ENCODE measurements at places on chromosomes 2 and 18.

DNA sequence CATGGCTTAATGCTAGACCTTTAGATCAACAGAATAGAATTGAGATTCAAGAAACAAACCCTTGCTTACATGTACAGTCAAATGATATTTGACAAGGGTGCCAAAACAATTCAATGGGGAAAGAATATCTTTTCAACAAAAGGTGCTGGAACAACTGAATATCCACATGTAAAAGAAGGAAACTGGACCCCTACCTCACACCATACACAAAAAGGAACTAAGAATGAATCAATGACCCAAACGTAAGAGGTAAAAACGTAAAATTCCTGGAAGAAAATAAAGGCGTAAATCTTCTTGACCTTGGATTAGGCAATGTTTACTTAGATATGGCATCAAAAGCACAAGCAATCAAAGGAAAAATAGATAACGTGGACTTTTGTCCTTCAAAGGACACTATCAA is 43.1 kb downstream of the BAZ2B start:
- no peak for DNase-seq

GRCh38 chr2:230230087-230230486 is 4.6 kb downstream of the SP140 start:
- no peak for DNase-seq

DNA sequence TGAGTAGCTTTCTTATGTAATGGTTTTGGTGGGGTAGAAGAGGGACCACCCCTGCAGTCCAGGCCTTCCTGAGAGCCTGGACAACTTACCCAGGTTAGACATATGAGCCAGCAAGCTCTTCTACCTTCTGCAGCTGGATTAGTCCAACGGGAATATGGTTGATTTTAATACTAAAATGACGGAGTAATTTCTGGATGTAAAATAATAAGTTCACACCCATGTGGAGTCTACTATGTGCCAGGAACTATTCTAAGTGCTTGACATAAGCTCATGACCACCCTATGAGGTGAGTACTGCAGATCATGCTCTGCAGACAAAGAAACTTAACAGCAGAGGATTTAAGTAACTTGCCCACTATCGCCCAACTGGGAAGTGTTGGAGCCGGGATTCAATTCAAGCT is 45.5 kb downstream of the DPP4 start:
- no peak for DNase-seq

- DNase-seq = no peak
Measured at GRCh38 chr2:198591586-198591985, 787.2 kb downstream of the PLCL1 start.

DNA sequence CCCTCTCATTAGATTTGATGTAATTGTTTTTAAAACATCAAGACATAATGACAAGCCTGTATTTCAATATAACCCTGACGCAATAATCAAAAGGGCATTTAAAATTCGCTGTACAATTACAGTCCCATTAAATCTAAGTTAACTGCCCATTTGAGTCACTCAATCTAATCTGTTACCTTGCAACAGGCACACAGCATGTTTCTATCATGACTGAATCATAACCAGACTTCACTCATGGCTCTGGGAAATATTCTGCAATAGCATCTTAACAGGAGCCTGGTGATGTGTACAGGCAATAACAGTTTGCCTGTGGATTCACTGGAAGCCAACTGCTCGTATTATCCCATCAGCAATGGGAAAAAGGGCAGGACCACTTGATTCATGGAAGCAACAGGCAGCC is 142.3 kb upstream of the NCKAP5 start:
- no peak for DNase-seq

GRCh38 chr2:8627692-8628085 is 54.2 kb upstream of the ID2 start:
- no peak for DNase-seq

- DNase-seq = no peak
Measured at GRCh38 chr2:20159411-20160070, 65.4 kb downstream of the SDC1 start.

- DNase-seq = no peak
Measured at GRCh38 chr2:200482194-200482593, 27.7 kb downstream of the KCTD18 start.

GRCh38 chr2:61229936-61230335 is 67.9 kb downstream of the C2orf74 start:
- DNase-seq = no peak

- no peak for DNase-seq
Measured at GRCh38 chr18:46477425-46478011, 179.5 kb downstream of the LOXHD1 start.

GRCh38 chr18:74114116-74114515 is 33.5 kb downstream of the FBXO15 start:
- DNase-seq = no peak

DNA sequence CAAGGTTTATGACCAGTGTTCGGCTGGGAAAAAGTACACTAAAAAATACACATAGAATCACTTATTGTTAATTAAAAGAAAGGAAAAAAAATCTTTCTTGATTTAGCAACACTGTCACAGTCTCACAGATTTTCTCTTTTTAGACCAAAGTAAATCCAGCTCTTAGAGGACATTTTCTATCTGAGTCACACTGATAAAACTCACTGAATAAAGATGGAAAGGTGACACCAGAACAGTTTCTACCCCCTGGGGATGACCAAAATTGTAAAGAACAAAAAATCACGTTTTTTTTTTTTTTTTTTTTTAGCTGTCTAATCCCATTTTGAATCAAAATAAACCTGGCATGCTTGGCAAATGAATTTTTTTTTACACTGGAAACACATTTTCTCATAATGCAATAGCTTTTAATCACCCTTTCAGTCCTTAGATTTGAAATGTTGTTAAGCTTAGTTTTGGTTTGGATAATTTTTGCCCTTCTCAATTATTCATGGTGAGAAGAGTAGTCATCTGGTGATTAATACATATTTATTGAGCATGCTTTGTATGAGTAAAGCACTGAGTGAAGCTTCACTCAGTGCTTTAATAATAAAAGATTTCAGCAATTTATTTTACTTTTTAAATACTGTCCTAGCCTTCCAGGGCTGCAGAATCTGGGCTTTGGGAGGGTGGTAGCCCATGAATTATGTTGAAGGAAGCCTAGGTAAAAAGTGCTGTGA is 886.3 kb downstream of the SLC4A3 start:
- no peak for DNase-seq

- DNase-seq = no peak
Measured at GRCh38 chr2:201966691-201967438, 66.8 kb upstream of the FZD7 start.

GRCh38 chr2:145764631-145765030 is 1244.7 kb upstream of the ZEB2 start:
- no peak for DNase-seq

- DNase-seq = no peak
Measured at GRCh38 chr2:230347659-230348305, 20.8 kb downstream of the SP140L start.

GRCh38 chr2:44549856-44550255 is 188.1 kb downstream of the CAMKMT start:
- no peak for DNase-seq

DNA sequence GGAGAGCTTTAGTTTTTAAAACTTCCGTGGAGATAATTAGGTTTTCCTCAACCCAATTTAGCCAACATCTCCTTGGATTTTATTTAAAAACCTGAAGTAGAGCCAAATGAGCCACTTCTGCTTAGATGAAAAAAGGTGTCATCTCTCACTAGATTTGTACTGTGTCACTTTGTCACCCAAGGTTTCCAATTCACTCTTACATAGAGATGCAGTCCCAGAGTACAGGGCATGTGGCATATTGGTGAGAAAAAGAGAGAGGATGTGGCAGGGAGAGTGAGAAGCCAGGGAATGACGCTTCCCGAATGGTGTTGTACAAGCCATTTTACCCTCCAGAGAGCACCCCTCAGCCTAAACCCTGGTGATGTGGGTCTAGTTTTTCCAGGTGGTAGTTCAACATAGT is 44.4 kb upstream of the CTLA4 start:
- DNase-seq = no peak

DNA sequence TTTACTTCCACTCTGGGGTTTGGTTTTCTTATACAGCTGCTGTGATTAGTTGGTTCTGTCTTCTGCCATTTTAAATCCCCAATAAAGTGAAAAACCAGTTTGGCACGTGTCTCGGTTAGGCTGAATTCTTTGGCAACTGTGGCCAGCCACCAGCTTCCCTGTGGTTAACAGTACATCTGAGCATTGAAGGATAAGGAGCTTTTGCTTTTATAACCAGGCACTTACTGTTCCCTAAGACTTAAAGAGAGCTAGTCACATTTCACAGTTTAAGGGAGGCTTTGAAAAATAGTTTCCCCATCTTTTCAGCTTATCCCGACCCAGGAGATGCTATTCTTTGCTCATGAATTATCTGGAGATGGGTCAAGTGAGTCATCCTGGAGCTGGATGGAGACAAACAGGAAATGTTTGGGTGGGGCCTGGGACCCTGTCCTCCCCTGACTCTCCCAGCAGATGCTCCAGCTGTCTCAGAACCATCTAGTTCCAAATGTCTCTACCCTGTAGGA is 57.3 kb upstream of the EML6 start:
- no peak for DNase-seq

DNA sequence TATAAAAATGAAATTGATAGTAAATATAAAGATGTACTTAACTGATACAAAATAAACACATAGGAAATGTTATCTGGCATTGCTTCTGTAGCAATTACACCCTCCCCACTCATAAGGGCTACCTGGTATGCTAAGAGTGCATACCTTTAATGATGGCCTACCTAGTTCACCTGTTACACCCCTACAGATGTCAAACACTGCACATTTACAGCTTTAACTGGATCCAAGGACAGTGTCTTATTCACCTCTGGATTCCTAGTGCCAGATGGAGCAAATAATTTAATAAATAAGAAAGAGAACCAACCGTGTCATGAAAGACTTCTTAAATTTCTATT is 15.3 kb upstream of the SEC11C start:
- DNase-seq = no peak

- DNase-seq = no peak
Measured at GRCh38 chr2:189260361-189260814, 80.8 kb upstream of the COL5A2 start.

DNA sequence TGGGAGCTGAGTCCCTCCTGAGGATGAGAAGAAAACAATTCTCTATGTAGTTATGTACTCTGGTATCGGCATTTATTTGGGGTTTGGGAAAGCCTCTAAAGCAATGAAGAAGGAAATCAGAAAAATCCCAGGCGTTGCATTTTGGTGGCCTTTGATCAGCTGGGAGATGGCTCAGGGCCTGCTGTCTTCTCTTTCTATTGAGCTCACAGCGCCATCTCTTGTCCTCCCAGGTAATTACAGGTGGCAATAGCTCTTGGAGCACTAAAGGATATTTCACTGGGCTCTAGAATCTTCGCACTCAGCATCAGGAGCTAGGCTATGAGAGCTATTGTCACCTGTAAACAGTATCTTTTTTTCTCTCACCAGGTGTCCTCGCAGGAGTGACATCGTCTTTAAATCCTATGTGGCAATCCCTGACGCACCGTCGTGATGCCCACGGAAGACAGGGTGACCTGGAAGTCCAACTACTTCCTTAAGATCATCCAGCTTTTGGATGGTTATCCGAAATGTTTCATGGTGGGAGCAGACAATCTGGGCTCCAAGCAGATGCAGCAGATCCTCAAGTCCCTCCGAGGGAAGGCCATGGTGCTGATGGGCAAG is 76.1 kb upstream of the PMAIP1 start:
- DNase-seq = no peak

GRCh38 chr2:102064679-102065674 is 73.2 kb downstream of the IL1R2 start:
- no peak for DNase-seq

- no peak for DNase-seq
Measured at GRCh38 chr18:64119916-64120315, 29.0 kb downstream of the LINC00305 start.

- DNase-seq = no peak
Measured at GRCh38 chr2:142535311-142535710, 342.2 kb upstream of the KYNU start.

DNA sequence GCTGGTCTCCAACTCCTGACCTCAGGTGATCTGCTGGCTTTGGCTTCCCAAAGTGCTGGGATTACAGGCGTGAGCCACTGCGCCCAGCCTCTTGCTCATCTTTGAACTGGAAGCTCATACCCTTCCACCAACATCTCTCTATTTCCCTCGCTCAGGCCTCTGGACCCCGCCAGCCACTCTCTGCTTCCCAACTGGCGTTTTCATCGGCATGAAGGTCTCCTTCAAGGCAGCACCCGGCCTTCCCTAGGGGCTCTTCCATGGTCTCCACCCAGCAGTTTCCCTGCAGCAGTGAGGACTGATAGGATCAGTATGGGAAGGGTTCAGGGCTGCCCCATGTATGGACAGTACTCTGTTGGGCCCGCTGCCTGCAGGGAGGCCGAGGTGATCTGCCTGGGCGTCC is 65.8 kb upstream of the HS6ST1 start:
- peak; percentile 2 for DNase-seq

DNA sequence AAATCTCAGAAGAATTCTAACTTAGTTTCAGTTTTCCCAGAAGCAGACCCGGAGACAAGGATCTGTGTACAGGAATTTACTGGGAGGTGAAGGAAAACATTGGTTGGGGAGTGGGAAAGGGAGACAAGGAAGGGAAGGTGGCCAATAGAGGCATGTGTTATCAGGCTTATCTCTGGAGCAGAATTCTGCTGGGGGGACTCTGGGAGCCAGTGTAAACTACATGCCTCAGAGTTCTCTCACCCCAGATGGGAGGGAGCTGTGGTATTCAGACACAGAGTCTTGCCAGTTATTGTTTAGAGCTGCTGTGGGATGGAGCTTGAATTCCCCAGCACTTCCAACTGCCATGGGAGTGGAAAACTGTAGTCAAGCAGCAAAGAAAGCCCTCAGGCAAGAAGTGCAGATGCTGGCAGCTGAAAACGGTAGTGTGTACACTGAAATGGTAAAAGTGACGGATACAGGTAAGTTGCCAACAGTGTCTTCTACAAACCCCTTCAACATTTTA is 19.0 kb downstream of the DNPEP start:
- no peak for DNase-seq

GRCh38 chr2:134109725-134110124 is 144.1 kb upstream of the MGAT5 start:
- no peak for DNase-seq

- DNase-seq = no peak
Measured at GRCh38 chr2:165745916-165746315, 48.1 kb downstream of the GALNT3 start.

GRCh38 chr2:9974343-9974742 is 22.9 kb downstream of the GRHL1 start:
- no peak for DNase-seq
